ENCODE measurements at places on chromosomes 2 and 18. TPM values are rescaled to one million over a fixed set of nuclear protein-coding genes. Genes with fewer than 3 reads are reported as not detected.

GRCh38 chr2:50443868-50444630, 587.9 kb downstream of the NRXN1 start:
- DNase-seq: no peak

The ANO7 gene
- 7.8 TPM for polyA plus RNA-seq

- no peak for DNase-seq
These were observed 7.6 kb upstream of the MSTN start for GRCh38 chr2:190069936-190070696.

The ALPG gene
- polyA plus RNA-seq: 0.10 TPM

- DNase-seq: no peak
These were observed 30.2 kb downstream of the CAPN13 start for GRCh38 chr2:30776831-30777635.

The BMPR2 gene
- 9.1 TPM for polyA plus RNA-seq

DNA sequence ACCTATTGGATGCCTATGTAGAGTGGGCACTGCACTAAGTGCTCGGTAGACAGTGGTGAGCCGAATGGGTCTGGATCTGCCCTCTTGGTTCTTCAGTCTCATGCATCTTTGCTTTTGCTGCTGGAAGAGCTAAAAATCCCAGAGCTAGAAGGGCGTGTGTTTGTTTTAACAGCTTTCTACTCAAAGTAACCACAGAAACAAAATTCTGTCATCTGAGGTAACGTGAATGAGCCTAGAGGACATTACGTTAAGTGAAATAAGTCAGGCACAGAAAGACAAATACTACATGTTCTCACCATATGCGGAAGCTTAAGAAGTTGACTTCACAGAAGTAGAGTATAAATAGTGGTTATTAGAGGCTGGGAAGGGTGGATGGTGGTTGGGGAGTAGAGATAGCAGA, 119.8 kb downstream of the PLB1 start:
- no peak for DNase-seq

The CENPA gene
- polyA plus RNA-seq: 3.2 TPM
